ENCODE measurements at places on chromosomes 12 and 14.

- DNase-seq = no peak
These were observed 148.8 kb downstream of the TMEM30B start for GRCh38 chr14:61132336-61132735.

DNA sequence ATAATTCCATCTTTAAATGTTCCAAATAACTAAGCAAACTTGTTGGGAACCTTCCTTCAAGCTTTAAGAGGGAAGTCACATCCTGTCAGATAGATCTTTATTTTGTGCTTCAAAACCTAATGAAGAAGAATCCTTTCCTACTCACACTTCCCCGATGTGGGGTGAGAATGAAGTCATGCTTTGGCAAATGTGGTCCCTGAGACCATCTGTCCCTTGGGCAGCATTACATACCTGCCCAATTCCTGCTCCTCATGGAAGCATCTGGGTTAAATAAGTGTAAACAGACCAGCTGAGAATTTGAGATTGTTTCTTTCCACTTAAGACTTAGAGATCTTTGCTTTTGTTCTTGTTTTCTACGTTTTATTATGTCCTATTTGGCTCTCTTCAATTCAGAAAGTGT, 606.0 kb upstream of the TMEM132C start:
- DNase-seq = no peak

DNA sequence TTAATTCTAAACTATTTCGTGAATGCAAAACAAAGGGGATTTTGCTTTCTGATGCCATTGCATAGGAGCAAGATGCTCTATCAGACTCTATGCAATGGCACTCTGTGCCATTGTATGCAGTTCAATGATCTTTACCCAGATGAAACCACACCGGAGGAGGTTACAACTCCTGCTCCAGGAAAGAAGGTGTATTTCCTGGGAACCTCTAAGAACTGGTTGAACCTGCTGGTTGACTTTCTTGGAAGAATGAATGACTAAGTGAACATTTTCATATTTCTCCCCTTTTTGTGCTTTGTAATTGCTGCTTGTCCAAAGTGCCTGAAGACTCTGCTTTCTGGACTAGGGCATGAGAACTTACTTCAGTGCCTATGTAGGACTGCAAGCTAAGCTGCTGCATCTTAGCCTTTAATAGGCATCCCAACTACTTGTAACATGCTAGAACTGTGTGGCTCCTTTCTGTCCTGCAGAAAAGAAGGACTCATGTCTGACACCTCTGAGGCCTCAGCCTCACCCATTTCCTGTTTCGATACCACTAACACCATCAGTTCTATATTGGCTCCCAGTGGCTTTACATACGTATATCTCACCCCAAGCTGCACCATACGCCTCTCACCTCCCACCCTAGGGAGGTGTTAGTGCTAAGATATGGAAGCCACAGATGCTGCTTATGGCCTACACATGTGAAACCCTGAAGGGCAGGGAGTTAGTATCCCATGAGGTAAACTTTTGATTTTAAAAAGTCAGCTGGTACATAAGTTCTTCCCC, 193.5 kb upstream of the CNOT2 start:
- DNase-seq = no peak

- DNase-seq = no peak
These were observed 154.1 kb upstream of the PELI2 start for GRCh38 chr14:55964091-55964490.

- no peak for DNase-seq
These were observed 80.5 kb downstream of the SAMD4A start for GRCh38 chr14:54647378-54647777.
